Stimulated activated naive CD8-positive, alpha-beta T cell treated with anti-CD3 and anti-CD28 coated beads, Interleukin-15, amount 100 ng/mL, for 72 hours (primary cell): ENCODE measurements at places on chromosomes 16 and 17.

DNA sequence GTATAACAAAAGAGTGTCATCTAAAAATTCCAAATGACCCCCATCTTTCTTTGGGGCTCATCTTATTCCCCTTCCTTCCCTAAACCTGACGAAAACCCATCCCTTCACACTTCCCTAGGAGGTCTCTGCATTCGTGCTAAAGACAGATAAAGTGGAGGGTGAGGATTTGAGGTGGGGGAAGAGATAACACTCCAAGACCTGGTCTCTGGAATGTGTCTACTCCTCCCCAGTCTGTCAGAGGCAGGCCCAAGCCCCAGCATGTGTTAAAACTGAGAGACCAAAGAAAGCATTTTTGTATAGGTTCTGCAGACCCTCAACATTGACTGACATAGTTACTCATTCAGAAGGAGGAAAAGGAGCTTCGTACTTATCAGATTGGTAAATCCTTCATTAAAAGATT lies 11.0 kb upstream of the LHX1 start:
- no peak for DNase-seq

- DNase-seq, result no peak
These were observed 71.5 kb downstream of the RAP1GAP2 start for GRCh38 chr17:2867441-2868424.

DNA sequence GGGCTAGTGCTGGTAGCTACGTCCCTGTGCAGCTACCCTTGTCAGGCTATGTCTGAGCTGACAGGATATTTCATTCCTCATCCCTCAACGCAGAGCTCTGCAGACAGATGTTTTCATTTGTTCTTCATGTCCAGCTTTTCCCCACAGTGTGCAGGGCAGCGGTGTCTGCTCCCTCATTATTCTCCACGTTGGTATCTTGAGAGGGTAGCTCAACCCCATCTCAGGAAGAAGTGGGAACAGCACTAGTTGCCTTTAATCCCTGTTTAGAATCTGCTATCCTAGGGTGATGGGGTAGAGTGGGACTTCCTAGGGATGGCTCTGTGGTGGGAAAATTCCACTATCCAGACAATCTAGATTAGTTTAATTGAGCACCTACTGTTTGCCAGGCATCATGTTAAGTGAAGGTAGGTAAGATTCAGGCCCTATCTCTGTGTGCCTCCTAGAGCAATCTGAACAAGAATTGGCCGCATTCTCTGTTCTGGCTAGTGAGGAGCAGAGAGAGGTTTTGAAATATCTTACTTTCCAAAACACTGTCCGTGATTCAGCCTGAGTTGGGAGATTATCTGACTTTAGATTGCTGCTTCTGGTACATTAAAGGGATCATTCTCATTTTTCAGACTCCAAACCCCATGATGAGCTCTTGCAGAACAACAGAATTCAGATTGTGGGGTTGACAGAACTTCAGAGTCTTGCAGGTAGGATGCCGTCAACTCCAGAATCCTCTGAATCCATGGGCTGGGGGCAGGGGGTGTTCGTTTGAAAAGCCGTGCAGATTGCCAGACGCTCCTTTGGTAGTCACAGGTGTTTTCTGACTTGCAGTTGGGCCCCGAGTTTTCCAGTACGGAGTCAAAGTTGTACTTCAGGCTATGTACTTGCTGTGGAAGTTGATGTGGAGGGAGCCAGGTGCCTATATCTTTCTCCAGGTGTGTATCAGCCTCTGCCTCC lies 963 bp downstream of the ALG1 start:
- no peak for DNase-seq

- peak; percentile 42 for DNase-seq
These were observed 1.7 kb upstream of the SLC16A11 start for GRCh38 chr17:7045492-7046126.

DNA sequence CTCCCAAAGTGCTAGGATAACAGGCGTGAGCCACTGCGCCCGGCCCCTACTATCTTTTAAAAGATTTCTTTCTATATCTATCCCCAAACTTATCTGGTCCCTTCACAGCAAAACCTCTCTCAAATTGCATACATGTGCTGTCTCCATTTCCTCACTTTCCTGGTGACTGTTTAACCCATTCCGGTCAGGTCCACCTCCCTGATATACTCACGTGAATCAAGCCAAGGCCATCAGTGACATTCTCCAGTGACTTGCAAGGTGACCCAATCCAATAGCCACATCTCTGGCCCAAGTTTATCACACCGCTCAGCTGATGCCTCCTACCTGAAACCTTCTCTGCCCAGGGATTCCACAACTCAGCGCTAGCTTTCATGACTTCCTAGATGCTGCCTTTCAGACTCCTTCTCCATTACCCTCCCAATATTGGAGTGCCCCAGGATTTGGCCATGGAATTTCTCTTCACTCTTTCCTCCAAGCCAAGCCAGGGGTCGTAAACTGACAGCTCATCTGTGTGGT lies 1.4 kb upstream of the CTCF start:
- DNase-seq, result no peak

- DNase-seq, result no peak
These were observed 9.5 kb upstream of the USP10 start for GRCh38 chr16:84690088-84690819.

- no peak for DNase-seq
These were observed 56.4 kb upstream of the NLRP1 start for GRCh38 chr17:5640726-5641125.

DNA sequence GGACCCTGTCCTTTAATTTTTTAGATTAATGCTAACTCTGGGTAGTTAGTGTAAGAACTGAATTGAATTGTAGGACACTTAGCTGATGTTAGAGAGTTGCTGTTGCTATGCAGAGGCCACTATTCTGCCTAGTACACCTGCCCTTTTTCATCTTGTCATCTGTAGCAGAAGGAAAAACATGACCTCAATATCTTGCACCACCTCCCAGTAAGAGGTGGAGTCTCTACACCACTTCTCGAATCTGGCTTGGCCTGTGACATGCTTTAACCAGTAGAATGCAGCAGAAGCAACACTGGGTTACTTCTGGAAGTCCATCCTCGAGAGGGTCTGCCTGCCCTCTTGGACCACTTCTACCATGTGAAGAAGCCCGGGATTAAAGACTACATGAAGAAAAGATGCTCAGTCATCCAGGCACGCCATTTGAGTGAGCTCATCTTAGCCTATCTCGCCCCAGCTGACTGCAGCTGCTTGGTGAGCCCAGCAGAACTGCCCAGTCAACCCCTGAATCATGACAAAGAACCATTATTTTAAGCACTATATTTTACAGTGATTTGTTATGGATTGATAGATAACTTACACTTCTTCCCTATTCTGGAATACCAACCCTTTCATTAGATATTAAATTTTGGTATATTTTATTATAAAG lies 153.5 kb downstream of the MYO1D start:
- no peak for DNase-seq

DNA sequence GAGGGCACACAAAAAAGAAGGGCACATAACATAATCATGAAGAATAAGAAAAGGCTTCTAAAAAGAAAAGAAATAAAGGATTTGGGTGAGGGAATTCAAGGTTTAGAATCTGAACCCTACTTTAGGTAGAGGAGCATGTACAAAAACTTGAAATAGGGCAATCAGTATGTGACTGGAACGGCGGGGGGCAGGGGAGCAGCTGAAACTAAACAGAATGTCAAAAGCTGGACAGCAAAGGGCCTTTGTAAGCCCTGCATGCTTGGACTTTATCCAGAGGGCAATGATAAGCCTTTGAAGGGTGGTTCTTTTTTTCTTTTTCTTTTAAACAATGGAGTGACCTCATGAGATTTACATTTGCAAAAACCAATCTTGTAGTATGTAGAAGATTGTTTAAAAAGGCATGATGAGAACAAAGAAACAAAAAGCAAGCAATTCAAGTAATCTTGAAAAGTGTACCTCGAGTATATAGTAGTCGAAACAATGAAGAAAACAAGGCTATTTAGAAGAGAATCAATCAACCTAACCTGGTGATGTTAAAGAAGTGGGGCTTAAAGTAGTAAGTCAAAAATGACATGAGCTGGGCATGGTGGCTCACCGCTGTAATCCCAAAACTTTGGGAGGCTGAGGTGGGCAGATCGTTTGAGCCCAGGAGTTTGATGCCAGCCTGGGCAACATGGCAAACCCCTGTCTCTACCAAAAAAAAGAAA lies 46.7 kb upstream of the ANKFY1 start:
- DNase-seq, result no peak

DNA sequence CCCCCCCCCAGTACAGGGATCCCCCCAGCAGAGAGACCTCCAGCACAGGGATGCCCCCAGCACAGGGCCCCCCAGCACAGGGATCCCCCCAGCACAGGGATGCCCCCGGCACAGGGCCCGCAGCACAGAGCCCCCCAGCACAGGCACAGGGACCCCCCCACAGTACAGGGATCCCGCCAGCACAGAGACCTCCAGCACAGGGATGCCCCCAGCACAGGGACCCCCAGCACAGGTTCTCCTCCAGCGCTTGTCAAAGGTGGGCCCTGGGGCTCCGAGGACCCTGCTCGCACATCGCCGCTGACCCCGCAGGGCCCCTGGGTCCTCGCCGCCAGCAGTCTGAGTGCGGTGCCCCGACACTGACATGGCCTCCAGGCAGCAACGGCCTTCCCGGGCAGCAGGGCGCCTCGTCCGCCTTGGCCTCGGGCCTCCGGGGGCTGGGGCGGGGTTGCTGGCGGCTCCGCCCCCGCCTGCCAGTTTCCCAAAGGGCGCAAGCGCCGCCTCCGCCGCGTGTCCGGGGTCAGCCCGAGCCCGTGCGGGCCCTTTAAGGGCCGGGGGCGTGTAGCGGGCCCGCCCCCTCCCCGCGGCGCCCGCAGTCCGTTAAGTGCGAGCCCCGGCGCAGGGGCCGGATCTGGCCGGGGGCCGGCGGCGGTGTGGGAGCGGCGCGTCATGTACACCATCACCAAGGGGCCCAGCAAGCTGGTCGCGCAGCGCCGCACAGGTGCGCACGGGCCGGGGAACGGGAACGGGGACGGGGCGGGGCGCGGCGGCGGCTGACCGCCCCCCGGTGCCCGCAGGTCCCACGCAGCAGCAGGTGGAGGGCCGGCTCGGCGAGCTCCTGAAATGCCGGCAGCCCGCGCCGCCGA lies at the start of gene MCRIP2:
MCRIP2 (plus strand) TSS at position 503 of the 863 bp plus-strand sequence; CDS start at position 667, 164 bp downstream.
- DNase-seq, result peak; percentile 82

- no peak for DNase-seq
These were observed 234.2 kb upstream of the MAF start for GRCh38 chr16:79834720-79835119.

DNA sequence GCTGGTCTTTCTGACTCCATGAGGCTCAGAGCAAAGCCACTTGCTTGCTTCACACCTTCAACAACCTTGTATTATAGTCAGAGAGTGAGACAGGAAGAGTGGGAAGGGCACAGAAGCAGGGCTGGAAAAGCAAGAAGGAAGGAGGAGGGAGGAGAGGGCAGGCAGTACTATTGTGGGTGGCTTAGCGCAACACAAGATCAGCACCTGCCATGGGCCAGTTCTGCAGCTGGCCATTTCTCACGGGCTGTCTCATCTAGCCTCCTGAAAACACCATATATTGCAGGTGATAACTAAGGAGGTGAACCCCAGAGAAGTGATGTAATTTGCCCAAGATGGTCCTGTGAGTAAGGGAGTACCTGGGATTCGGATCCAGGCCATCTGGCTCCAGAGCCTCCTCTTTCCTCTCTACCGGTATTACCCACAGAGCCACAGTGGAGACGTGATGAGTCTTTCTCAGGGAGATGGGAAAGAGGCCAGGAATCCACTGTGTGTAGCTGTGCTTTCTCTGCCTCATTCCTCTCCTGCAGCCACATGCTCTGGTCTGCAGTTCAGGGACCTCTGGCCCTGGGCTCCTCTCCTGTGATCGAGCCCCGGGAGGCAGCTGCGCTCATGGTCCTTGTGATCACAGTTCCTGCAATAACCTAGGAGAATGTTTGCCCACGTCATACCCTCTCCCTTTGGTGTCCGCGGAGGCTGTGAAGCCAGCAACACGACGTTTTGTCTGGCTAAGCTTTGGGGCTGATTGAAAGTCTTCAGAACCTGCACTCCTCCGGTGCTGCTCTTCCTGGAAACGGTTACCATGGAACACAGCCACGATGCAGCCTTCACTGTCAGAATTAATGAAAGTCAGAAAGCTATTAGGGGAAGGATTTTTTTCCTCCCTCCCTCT lies 178.1 kb upstream of the CCL2 start:
- DNase-seq, result no peak

- DNase-seq, result no peak
These were observed 10.5 kb upstream of the FASN start for GRCh38 chr17:82108496-82108945.

GRCh38 chr16:11627822-11628457 lies 40.3 kb upstream of the SNN start:
- no peak for DNase-seq

- DNase-seq, result no peak
These were observed 12.7 kb upstream of the SPAG9 start for GRCh38 chr17:51133365-51133764.

DNA sequence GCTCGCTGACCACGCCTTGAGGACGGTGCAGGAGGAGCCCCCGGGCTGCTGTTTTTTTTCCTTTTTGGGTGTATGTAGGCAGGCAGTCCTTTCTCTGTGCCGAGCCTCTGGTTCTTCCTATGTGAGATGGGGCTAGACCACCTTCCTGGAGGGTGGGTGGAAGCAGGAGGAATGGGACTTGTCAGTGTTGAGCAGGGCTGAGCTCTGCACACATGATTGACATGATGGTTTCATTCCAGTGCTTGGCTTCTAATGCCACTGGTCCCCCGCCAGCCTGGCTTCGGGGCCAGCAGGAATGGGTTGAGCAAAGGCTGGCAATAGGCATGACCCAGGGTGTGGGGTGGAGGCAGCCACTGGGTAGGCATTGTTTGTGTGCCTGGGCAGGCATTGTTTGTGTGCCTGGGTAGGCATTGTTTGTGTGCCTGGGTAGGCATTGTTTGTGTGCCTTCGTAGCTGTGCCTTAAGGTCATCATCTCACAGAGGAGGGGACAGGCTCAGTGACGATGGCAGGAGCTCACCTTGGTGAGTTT lies 14.2 kb upstream of the ADCY7 start:
- no peak for DNase-seq

- DNase-seq, result no peak
These were observed 32.7 kb upstream of the IRX5 start for GRCh38 chr16:54897930-54898329.

- DNase-seq, result no peak
These were observed 1.5 kb downstream of the PITPNM3 start for GRCh38 chr17:6554871-6555330.

GRCh38 chr17:16418685-16419068 lies 3.3 kb downstream of the TRPV2 start:
- DNase-seq, result peak; percentile 46

GRCh38 chr16:51236583-51236982 lies 85.5 kb upstream of the SALL1 start:
- no peak for DNase-seq

GRCh38 chr17:32590974-32591373 lies 104.2 kb downstream of the CDK5R1 start:
- no peak for DNase-seq

GRCh38 chr16:86593913-86594620 lies 15.7 kb downstream of the FOXL1 start:
- no peak for DNase-seq
